ENCODE measurements at places on chromosomes 3 and 15.

DNA sequence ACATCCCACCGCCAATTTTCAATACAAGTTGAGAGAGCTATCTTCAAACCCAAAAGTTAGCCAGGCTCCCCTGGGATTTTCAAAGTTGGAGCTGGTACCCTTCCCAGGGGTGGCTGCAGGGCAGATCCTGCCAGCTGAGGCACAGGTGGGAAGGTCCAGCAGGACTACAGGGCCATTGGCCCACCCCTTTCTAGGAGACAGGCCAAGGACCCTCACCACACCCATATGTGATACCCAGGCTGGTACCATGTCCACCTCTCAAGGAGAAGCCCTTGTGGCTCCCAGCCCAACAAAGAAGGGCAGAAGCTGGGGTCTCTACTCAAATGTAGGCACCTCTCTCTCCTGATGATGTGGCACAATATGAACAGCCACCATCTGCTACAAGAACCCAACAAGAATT lies 8.0 kb downstream of the POC1A start:
- DNase-seq = no peak

- no peak for DNase-seq
Measured at GRCh38 chr15:28993051-28993719, 107.4 kb downstream of the APBA2 start.

- DNase-seq = no peak
Measured at GRCh38 chr15:96978937-96979473, 648.5 kb downstream of the NR2F2 start.

DNA sequence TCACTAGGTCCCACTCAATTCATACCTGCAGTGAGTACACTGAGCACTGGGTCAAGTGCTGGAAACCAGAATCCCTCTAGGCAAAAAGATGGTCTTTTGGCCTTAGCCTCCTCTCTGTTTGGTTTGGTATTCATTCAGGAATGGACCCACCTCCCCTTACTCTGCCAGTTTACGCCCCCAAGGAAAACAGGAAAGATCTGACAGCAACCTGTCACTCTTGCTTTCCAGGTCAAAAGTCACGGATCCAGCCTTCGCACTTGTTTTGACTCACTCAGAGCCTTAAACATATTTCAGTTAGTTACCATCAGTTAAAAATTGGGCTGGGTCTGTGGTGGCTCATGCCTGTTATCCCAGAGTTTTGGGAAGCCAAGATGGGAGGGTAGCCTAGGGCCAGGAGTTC lies 68.1 kb downstream of the SYNM start:
- DNase-seq = no peak

GRCh38 chr3:11919390-11919789 lies 72.7 kb upstream of the TAMM41 start:
- DNase-seq = no peak

- no peak for DNase-seq
Measured at GRCh38 chr3:127534564-127534963, 56.0 kb downstream of the TPRA1 start.

- no peak for DNase-seq
Measured at GRCh38 chr3:159925248-159925647, 63.4 kb upstream of the IL12A start.

GRCh38 chr15:64480891-64481290 lies 20.5 kb downstream of the ZNF609 start:
- no peak for DNase-seq

GRCh38 chr3:111662012-111662411 lies 66.9 kb upstream of the ZBED2 start:
- no peak for DNase-seq

DNA sequence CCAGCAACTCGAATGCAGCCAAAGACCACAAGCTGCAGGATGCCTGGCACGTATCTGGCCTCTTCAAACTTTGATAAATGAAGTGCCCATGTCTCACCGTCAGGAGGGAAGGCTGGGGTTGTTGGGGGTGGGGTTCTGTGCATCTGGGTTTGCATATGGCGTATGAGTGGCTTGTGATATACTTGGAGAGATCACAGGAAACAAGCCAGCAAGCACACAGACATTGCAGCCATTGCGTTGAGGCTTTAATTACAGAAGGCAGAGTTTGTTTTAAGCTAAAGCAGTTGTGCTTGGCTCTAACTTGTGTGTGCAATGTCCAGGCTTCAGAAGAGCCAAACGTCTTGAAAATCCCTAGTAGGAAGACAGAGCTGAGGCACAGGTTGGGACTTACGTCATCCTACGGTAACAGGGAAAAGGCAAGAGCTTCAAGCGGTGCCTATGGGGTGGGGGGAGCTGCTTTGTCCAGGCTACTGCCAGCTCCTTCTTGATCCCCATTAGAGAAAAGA lies 109.2 kb downstream of the ASB7 start:
- DNase-seq = no peak

GRCh38 chr15:100201376-100202280 lies 140.1 kb downstream of the ADAMTS17 start:
- DNase-seq = no peak

- no peak for DNase-seq
Measured at GRCh38 chr3:14121859-14122258, 2.8 kb downstream of the CHCHD4 start.

DNA sequence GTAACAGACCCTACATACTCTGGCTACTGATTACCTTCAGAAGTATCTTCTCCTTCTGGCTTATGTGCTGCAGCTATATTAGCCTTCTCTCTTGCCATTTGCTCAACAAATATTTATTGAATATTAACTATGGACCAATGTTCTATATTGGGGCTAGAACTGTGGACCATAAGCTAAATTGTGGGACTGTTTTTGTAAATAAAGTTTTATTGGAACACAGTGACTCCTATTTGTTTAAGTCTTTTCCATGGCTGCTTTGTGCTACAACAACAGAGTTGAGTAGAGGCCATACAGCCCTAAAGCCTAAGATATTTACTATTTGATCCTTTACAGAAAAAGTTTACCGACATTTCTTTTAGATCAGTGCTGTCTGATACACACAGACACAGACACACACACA lies 20.3 kb upstream of the XIRP1 start:
- no peak for DNase-seq

DNA sequence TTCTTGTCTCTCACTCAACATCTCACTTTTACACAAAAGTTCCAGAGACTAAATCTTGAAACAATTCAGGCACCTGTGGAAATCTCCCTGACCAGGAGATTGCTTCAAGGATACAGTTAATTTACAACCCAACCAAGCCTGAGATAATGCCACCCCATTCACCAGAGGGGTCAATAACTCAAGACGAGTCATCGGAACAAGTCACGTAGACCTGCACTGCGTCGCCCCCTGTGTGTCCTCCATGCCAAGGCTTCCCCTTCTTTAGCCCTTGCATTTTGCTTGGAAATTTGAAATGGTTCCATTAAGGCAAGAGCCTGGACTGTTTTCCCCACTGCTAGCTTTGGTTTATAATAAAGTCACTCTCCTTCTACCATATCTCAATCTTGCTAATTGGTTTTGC lies 129.0 kb upstream of the NEO1 start:
- no peak for DNase-seq

DNA sequence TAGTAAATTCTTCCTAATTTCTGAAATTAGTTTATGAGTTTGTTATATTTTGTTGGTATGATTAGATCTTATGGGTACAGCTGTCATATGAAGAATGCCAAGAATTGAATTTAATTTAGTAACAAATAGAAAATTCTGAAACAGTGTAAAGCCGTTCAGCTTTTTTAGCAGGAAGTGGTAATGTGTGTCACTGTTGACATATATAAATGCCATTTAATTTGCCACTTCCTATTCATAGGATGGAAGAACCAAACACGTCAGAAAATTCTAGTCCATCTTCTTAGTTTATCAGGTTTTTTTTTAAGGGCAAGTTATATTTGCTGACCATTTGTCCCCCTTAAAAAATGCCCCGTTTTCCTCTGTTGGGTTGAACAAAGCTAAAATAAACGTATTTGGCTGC lies 43.0 kb downstream of the RAB8B start:
- DNase-seq = no peak

GRCh38 chr3:76561494-76562236 lies 478.2 kb upstream of the ROBO2 start:
- DNase-seq = no peak

DNA sequence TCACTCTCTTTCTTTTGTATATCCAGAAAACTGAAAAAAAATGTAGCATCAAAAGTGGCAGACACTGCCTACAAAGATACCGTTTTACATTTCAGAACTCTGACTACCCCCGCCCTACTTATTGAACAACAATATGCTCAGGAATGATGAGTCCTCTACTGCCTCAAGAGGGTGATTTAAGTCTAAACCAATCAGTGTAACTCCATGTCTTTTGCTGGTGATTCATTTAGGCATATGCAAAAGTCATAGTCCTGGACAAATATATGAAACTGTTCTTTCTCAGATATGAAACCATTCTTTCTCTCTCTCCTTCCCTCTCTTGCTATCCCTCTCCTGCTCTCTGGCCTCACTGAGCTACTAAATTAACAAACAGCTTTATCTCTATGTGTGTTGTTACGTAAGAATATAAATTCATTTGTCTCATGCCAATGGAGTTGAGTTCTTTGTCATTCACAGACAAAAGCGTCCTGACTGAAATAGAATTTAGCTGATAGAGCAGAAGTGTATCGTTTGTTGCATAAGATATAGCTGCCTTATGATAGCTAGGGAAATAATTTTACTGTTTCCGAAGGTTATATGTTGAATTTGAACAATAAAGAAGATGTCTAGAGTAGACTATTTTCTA lies 133.7 kb upstream of the OSTN start:
- DNase-seq = no peak

DNA sequence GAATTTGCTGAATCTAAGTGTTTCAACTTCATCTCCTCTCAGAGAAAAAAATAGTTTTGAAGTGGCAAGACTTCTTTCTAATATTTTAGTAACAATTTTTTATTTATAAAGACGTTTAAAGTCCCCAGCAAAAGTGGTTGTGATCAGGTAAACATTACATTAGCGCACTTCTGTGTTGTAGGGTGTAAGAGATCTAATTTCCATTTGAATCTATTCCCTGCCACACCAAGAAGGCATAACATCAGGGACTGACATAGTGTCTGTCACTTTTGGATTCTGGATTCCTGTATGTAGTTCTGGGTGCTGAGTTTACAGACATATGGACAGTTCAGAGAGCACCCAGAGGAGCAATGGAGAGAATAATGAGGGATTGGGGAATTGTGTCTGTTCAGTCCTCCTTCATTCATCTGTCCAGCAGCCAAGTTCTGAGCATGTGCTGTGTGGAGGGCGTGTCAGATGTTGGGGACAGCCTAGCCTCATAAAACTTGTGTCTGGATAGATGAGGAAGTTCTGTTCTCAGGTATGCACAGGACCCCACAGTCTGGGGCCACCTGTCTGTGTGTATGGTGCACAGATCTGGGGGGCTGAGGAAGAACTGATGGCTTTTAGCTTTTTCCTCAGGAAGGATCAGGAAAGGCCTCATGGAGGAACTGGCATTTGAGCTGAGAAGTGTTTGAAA lies 65.6 kb downstream of the MAP2K5 start:
- DNase-seq = no peak

DNA sequence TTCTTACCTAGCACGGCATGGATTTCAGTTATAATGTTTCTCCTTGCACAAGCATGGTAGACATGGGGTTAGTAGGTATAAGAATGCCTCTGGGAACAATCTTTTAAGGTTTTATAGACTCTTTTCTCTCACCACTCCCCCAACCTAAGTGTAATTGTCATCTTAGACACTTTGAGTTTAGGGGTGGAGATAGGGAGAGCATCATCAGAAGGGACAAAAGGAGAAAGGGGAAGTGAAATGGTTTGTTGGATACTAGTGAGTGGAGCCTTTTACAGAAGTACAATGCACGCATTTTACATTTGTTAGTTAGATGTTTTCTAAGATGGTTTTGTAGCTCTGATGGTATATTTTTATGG lies 189.2 kb downstream of the TP63 start:
- no peak for DNase-seq

GRCh38 chr15:82298520-82298919 lies 35.9 kb downstream of the SAXO2 start:
- no peak for DNase-seq

- DNase-seq = no peak
Measured at GRCh38 chr3:84096188-84096587, 862.6 kb upstream of the CADM2 start.

DNA sequence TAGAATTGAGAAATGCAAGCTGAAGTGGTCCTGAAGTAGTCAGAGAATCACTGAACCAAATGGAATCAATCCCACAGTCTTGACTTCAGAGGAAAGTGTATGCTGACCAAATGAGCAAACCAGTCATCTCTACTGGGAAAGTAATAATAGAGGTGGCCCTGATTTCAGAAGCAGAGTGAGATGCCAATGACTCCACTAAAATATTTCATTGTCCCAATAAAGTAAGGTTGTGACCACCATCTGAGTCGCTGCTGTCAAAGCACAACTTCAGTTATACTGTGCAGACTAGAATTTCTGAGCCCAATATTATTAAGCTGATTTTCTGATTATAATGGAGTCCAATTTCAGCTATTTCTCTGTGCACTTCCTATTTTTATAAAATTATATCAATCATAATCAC lies 334.4 kb upstream of the THBS1 start:
- no peak for DNase-seq

DNA sequence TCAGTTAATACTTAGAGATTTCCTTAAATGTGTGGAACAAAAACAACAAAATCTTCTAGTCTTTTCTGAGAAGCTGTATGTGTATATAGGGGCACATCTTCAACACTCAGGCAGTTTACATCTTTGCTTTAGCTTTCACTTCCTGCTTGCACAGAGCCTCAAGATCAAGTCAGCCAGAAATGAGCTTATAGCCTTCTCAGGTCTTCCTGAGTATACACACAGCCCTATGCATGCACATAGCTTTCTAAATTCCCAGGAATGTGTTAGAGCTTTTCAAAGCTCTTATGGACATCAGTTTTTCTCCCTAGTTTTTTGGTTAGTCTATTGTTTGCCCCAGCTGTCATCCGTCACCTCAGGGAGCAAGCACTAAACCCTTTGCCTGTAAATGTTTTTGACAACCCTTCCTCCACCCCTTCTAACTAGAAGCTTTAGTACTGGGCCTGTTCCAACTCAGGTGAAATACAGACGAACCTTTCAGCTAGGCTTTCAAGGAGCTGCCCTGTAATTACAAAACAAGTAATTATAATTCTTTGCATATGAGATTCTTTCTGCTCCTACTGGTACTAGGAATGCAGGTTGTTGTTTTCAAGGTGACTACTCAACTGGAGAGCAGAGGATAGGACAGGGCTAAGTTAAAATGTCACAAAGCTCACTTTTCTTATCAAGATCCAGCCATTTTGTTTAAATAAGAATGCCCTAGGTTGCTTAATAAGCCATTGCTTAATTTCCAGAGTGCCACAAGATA lies 22.6 kb upstream of the MTMR10 start:
- no peak for DNase-seq

GRCh38 chr3:11140713-11141104 lies 13.6 kb upstream of the HRH1 start:
- DNase-seq = no peak

Measured in activated CD8-positive, alpha-beta memory T cell treated with anti-CD3 and anti-CD28 coated beads for 48 hours (primary cell).